ENCODE measurements at places on chromosomes 16 and 17. TPM values are rescaled to one million over a fixed set of nuclear protein-coding genes. Genes with fewer than 3 reads are reported as not detected.

GRCh38 chr16:4747906-4748681, 13.8 kb downstream of the DNAAF8 start:
- H3K4me1 ChIP-seq = no peaks in the 10 kb centered on the region
- no peaks in the 10 kb centered on the region for H3K27me3 ChIP-seq
- H3K36me3 ChIP-seq = peaks cover 23% of the 10 kb centered on the region
- no peak for DNase-seq
- H3K27ac ChIP-seq = no peak overlapping the region
- no peak overlapping the region for H3K4me3 ChIP-seq

- peaks cover 70% of the 10 kb centered on the region for H3K4me1 ChIP-seq
- no peaks in the 10 kb centered on the region for H3K27me3 ChIP-seq
- DNase-seq = peak; percentile 82
- no peak overlapping the region for H3K4me3 ChIP-seq
- H3K27ac ChIP-seq = peak overlapping the region; percentile 24
- no peaks in the 10 kb centered on the region for H3K36me3 ChIP-seq
Observed at GRCh38 chr16:88769617-88770460, 15.2 kb downstream of the PIEZO1 start.

P2RX5 gene
- total RNA-seq = 410 TPM

GRCh38 chr17:245611-246010, 64.2 kb upstream of the DOC2B start:
- no peaks in the 10 kb centered on the region for H3K36me3 ChIP-seq
- no peaks in the 10 kb centered on the region for H3K4me1 ChIP-seq
- H3K4me3 ChIP-seq = no peak overlapping the region
- no peak overlapping the region for H3K27ac ChIP-seq
- no peak for DNase-seq
- no peaks in the 10 kb centered on the region for H3K27me3 ChIP-seq

- no peaks in the 10 kb centered on the region for H3K4me1 ChIP-seq
- no peak overlapping the region for H3K4me3 ChIP-seq
- no peaks in the 10 kb centered on the region for H3K27me3 ChIP-seq
- no peak overlapping the region for H3K27ac ChIP-seq
Observed at GRCh38 chr17:76050538-76051467, 21.5 kb downstream of the SRP68 start.

DNA sequence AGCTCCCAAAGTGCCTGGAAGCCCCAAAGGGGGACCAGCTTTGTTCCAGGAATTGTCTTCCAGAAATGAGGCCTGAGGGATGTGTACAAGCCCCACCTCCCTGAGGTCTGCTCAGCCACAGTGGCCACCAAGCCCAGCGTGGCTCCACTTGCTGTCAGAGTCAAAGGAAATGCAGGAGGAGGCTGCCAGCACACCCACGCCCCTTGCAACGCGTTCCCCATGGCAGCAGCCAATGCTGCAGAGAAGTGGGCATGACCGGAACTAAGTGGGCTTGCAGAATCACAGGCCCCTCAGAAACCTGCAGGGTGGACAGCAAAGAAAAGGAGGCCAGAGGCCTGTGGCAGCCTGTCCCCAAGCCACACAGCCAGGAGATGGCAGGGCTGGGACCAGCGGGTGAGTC, 320.8 kb downstream of the FOXL1 start:
- H3K27ac ChIP-seq = no peak overlapping the region
- no peak overlapping the region for H3K4me3 ChIP-seq
- H3K27me3 ChIP-seq = no peaks in the 10 kb centered on the region
- no peaks in the 10 kb centered on the region for H3K4me1 ChIP-seq
- no peaks in the 10 kb centered on the region for H3K36me3 ChIP-seq

DNA sequence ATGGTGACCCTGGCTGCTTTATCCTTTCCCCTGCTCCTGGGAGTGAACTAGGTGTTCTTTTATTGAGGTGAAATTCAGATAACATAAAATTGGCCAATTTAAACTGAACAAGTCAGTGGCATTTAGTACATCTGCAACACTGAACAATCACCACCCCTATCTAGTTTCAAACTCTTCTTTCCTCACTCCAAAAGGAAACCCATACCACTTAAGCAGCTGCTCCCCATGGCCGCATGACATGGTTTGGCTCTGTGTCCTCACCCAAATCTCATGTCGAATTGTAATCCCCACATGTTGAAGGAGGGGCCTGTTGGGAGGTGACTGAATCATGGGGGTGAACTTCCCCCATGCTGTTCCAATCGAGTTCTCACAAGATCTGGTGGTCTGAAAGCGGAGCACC, 154.1 kb downstream of the STX8 start:
- H3K27ac ChIP-seq = no peak overlapping the region
- no peak for DNase-seq
- no peaks in the 10 kb centered on the region for H3K27me3 ChIP-seq
- no peak overlapping the region for H3K4me3 ChIP-seq

GRCh38 chr17:46964315-46965265, 14.5 kb downstream of the RPRML start:
- no peak for DNase-seq
- no peaks in the 10 kb centered on the region for H3K27me3 ChIP-seq
- no peaks in the 10 kb centered on the region for H3K36me3 ChIP-seq
- H3K27ac ChIP-seq = no peak overlapping the region

EPN3 gene
- not detected for total RNA-seq

GRCh38 chr16:3656491-3657468, 2.3 kb downstream of the DNASE1 start:
- no peak overlapping the region for H3K27ac ChIP-seq
- no peaks in the 10 kb centered on the region for H3K36me3 ChIP-seq
- H3K27me3 ChIP-seq = no peaks in the 10 kb centered on the region
- no peak for DNase-seq
- H3K4me3 ChIP-seq = no peak overlapping the region

ABCC11 gene
- total RNA-seq = not detected

FTSJ3 gene
- total RNA-seq = 75.9 TPM

HOXB9 gene
- not detected for total RNA-seq

- no peak for DNase-seq
- H3K27ac ChIP-seq = no peak overlapping the region
- H3K36me3 ChIP-seq = peaks cover 50% of the 10 kb centered on the region
- H3K27me3 ChIP-seq = no peaks in the 10 kb centered on the region
Observed at GRCh38 chr17:64546716-64547115, 39.9 kb downstream of the CEP95 start.

EVPLL gene
- total RNA-seq = not detected

DNA sequence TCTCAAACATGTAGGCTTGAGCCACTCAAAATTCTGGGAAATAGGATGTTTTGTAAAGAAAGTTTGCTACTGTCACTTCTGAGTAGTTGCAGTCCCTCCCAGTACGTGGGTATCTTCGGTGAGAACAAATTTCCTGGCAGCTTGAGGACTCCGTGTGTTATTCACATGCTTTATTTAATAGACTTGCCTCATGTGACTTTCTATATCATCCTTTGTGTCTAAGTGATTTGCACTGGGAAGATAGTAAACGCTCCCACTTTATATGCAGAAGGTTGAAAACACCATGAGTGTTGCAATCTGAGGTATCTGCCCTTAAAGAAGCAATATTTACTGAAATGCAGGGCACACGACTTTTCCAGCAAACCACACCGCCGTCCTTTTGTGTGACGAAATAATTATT, 643.7 kb downstream of the MAF start:
- no peak overlapping the region for H3K4me3 ChIP-seq
- peaks cover 12% of the 10 kb centered on the region for H3K27me3 ChIP-seq
- H3K4me1 ChIP-seq = peaks cover 15% of the 10 kb centered on the region

- H3K27ac ChIP-seq = no peak overlapping the region
- no peak overlapping the region for H3K4me3 ChIP-seq
- no peak for DNase-seq
- peaks cover 37% of the 10 kb centered on the region for H3K36me3 ChIP-seq
Observed at GRCh38 chr16:87332150-87332549, 15.0 kb upstream of the C16orf95 start.

GRCh38 chr16:27781981-27782880, 232.3 kb downstream of the KATNIP start:
- no peak overlapping the region for H3K4me3 ChIP-seq
- no peak for DNase-seq
- H3K27me3 ChIP-seq = no peaks in the 10 kb centered on the region

- peaks cover 43% of the 10 kb centered on the region for H3K36me3 ChIP-seq
- no peak overlapping the region for H3K27ac ChIP-seq
- no peak overlapping the region for H3K4me3 ChIP-seq
- H3K4me1 ChIP-seq = no peaks in the 10 kb centered on the region
Observed at GRCh38 chr16:19228052-19228451, 57.5 kb upstream of the CLEC19A start.

PRCD gene
- total RNA-seq = 34.4 TPM

DNAJC7 gene
- total RNA-seq = 152 TPM

DNA sequence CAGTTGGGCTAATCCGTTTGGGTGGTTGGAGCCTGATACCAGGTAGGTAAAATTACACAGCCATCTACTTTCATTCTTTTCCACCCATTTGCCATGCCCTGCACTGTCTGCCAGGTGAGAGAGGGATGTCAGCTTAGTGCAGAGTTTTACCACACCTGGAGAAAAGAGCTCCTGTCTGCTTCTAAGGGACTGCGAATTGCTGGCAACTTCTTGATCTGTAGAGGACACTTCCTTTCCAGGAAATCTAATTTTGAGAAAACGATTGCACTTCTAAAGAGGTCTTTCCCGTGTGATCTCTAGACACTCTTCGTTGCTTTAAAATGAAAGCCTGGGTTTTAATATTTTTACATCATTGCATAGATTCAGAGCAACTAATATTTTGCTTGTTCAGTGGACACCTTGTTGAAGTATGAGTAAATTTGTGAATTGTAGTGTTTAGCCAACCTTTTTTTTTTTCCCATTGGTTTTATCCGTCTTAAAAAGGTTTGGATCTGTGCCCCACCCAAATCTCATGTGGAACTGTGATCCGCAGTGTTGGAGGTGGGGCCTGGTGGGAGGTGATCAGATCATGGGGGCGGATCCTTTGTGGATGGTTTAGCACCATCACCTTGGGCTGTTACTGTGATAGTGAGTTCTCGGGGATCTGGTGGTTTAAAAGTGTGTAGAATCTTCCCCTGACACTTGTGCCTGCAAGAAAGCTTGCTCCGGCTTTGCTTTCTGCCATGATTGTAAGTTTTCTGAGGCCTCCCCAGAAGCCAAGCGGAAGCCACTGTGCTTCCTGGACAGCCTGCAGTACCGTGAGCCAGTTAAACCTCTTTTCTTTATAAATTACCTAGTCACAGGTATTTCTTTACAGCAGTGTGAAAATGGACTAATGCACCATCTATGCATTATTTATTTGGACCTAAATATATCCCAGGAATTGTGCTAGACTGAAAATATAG, 104.6 kb downstream of the PRKCA start:
- H3K36me3 ChIP-seq = no peaks in the 10 kb centered on the region
- no peaks in the 10 kb centered on the region for H3K4me1 ChIP-seq
- no peak overlapping the region for H3K4me3 ChIP-seq
- DNase-seq = no peak
- H3K27me3 ChIP-seq = no peaks in the 10 kb centered on the region
- H3K27ac ChIP-seq = no peak overlapping the region

DNA sequence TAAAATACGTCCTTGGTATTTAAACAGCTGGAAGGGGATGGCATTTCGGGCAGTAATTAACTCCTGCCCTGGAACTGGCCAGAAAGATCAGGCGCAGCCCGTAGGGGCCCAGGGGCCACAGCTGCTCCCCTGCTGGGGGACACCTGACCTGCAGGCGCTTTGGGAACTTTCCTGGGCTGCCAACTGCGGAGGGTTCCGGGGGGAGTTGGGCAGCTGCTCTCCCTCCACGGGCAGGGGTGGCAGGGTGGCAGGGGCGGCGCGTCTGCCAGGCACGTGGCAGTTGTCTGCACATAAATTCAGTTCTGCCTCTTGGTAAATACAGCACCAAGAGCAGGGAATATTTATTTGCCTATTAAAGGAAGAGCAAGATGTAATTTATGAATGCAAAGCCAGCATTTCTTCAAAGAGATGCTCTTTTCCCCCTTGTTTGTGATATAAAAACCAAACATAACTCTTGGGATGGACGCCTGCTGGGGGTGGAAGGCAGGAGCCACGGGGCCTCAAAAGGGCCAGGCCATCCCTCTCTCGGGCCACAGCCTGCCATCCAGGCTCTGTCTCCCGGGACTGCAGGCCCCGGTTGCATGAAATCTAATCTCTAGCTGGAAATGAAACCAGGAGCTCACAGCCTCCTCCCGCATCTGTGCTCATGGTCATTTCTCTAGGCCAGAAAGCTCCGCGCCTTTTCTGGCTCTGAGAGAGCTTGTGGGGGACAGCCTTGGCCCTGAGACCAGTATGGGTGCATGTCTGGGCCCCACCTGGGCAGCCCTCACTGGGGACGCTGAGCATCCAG, 29.9 kb upstream of the CHMP6 start:
- peaks cover under 1% of the 10 kb centered on the region for H3K4me1 ChIP-seq
- H3K36me3 ChIP-seq = peaks cover 2% of the 10 kb centered on the region
- DNase-seq = no peak
- no peaks in the 10 kb centered on the region for H3K27me3 ChIP-seq

DNA sequence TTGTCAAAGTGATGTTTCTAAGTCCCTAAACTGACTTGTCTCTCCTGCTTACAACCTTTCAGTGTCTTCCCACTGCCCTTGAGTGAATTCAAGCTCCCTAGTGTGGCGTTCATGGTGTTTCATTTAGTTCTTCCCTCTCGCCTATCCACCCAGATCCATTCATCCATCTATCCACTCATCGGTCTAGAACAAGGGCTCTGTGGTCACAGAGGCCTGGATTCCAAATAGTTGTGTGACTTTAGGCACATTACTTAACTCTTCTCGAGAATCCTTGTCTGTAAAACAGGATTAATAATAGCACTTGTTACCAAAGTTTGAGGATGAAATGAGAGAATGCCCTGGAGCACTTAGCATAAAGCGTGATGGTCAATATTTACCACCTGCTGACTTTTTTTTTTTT, 870 bp upstream of the TAC4 start:
- no peaks in the 10 kb centered on the region for H3K36me3 ChIP-seq
- no peak overlapping the region for H3K4me3 ChIP-seq
- H3K4me1 ChIP-seq = peaks cover 12% of the 10 kb centered on the region
- H3K27ac ChIP-seq = no peak overlapping the region
- no peak for DNase-seq

CACNA1G gene
- 0.05 TPM for total RNA-seq

CBX2 gene
- 0.07 TPM for total RNA-seq

GRCh38 chr17:12580640-12581039, 85.0 kb upstream of the MYOCD start:
- no peaks in the 10 kb centered on the region for H3K4me1 ChIP-seq
- no peak for DNase-seq
- no peak overlapping the region for H3K4me3 ChIP-seq
- H3K36me3 ChIP-seq = no peaks in the 10 kb centered on the region

KRT27 gene
- not detected for total RNA-seq

DNA sequence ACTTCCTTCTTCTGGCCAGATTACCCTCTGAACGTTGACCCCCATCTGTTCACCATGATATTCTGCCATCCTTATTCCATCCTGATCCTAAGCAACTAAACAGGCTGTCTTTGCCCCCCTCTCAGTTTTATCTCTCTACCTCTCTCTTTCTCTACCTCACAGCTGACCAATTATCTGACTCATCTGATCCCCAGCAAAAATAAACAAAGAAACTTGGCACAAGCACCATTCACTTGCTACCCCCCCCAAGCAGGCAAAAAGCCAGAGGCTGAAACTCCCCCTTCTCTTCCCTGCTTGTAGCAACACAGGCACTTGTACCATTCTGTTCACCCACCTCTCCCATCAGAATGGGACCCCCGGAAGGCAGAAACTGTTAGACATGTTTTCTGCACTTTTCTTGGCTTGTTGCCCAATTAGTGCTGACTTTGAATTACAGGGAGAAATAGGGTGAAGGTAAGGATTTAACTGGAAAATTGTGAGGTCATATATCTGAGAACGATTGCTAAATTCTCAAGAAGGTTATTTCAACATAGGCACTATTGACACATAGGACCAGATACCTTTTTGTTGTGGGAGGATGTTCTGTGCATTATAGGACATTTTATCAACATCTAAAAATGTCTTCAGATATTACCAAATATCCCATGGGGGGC, 163.2 kb downstream of the TOX3 start:
- no peak overlapping the region for H3K27ac ChIP-seq
- no peaks in the 10 kb centered on the region for H3K4me1 ChIP-seq
- no peaks in the 10 kb centered on the region for H3K27me3 ChIP-seq
- H3K36me3 ChIP-seq = no peaks in the 10 kb centered on the region
